ENCODE measurements at places on chromosomes 7 and 10.

- no peak for DNase-seq
Observed at GRCh38 chr7:149827089-149827981, 10.8 kb upstream of the ZNF862 start.

GRCh38 chr10:87915406-87915805 lies 52.0 kb downstream of the PTEN start:
- DNase-seq = no peak

DNA sequence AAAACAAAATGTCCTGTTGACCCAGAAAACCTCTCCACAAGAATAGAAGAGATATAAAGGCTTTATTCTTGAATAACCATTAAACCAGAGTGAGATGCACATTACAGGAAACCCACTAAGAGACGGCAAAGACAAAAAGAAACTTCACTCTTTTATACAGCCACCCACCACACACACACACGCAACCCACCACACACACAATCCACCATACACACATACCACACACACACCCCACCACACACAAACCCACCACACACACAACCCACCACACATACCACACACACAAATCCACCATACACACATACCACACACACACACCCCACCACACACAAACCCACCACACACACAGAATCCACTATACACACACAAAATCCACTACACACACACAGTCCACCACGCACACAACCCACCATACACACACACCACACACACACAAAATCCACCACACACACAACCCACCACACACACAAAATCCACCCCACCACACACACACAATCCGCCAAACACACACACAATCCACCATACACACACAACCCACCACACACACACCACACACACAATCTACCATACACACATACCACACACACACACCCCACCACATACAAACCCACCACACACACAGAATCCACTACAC lies 9.5 kb upstream of the REPIN1 start:
- DNase-seq = no peak

GRCh38 chr10:119516381-119517234 lies 25.9 kb downstream of the RGS10 start:
- no peak for DNase-seq

DNA sequence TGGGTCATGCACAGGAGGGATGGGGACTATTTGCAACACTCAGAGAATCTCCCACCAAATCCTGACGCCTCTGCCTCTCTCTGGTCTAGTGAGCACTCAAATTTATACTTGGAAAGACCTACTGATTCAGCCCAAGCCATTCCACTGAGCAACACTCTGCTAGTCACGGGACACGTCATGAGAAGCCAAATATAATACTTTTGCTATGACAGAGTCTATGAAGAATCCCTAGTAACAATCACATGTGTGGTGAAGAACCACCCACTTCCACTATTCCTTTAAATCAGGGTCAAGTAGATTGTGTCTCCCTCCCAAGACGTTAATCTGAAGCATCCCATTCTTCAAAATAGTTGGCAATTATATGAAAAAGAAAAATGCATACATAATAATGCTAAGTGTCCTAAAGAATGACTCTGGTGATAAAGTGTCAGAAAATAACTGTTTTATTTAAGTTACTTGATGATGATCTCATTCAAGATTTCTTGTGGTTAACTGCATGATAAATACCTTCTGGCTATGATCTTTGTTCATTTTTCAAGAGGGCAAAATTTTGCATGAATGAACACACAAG lies 28.5 kb downstream of the CHCHD3 start:
- DNase-seq = no peak

- DNase-seq = no peak
Observed at GRCh38 chr10:127345231-127345965, 149.0 kb upstream of the INSYN2A start.

DNA sequence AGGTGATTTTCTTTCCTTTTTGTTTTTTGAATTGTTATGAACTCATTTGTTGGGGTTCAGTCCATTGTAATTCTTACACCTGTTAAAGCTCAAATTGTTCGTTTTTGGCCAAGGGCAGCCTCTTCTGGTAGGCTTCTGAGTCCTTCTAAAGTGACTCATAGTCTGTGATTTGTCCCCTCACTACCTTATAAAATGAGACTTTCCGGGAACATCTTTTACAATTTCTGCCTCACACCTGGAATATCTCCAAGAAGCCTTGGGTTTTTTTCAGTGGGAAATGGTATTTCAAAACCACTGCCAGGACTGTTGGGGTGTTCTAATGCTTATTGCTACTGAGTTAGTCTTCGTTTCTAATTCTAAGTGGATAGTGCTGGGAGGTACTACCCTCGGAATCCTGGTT lies 56.7 kb downstream of the BMPR1A start:
- DNase-seq = peak; percentile 14

GRCh38 chr10:29878492-29878891 lies 180.9 kb downstream of the JCAD start:
- no peak for DNase-seq

GRCh38 chr10:128149267-128150014 lies 23.2 kb upstream of the MKI67 start:
- no peak for DNase-seq

- no peak for DNase-seq
Observed at GRCh38 chr7:157294773-157295172, 42.0 kb upstream of the DNAJB6 start.

- DNase-seq = no peak
Observed at GRCh38 chr10:124244256-124244877, 151.0 kb upstream of the CHST15 start.

DNA sequence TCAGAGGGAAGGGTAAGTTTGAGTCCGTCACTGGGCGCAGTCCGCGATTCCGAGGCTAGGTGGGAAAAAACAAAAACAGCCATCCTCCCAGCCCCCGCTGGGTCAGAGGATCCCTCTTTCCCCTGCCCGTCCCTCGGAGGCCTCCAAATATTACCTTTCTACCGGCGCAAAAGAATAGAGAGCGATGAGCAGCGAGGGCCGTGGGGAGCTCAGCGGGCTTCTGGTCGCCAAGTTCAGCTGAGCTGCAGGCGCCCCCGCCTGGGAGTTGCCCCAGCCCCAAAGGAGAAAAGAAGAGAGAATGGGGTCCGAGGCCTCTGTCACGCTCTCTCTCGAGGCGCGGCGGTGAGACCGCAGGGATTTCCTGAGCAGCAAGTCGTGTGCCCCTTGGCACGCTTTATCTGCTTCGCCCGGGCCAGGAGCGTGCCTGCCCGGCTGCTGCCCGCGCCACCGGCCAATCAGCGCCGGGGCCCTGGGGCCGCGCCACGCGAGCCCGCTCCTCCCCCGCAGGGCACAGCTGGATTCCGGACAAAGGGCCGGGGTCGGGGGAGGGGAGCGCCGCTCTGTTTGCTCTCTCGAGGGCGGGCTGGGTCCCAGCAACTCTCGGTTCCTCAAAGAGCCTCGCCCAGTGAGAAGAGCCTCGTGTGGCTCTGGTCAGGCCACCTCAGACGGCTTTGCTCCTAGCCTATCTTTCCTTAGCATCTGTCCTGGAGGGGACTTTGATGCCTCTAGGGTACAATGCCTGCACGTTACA lies at the start of gene NEUROG3:
TSS of gene NEUROG3 (minus strand) at position 367 of the 751 bp plus-strand sequence. CDS start 379 bp downstream, outside the sequence.
- peak; percentile 4 for DNase-seq

GRCh38 chr7:117685795-117686194 lies 187.4 kb downstream of the CTTNBP2 start:
- no peak for DNase-seq

GRCh38 chr10:62302760-62303159 lies 34.1 kb upstream of the RTKN2 start:
- DNase-seq = no peak

DNA sequence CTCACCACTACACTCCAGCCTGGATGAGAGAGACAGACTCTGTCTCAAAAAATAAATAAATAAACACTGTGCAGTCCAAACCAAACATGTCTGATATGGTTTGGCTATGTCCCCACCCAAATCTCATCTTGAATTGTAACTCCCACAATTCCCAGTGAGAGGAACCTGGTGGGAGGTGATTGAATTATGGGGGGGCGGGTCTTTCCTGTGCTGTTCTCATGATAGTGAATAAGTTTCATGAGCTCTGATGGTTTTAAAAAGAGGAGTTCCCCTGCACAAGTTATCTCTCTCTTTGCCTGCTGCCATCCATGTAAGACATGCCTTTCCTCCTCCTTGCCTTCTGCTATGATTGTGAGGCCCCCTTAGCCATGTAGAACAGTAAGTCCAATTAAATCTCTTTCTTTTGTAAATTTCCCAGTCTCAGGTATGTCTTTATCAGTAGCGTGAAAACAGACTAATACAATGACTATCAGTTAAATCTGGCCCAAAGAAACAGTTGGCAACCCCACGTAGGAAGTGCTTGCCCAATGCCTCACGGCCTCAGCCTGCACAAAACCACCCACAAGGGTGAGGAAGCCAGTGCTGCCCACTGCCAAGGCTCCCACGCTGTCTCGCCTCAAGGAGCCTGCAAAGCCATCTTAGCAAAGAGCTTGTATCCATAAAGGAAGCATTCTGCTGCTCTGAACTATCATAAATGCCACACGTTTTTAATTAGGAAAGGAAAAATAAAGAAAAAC lies 64.7 kb downstream of the PIK3AP1 start:
- no peak for DNase-seq
